ENCODE measurements at places on chromosomes 7 and 10. TPM values are rescaled to one million over a fixed set of nuclear protein-coding genes. Genes with fewer than 3 reads are reported as not detected.

DNA sequence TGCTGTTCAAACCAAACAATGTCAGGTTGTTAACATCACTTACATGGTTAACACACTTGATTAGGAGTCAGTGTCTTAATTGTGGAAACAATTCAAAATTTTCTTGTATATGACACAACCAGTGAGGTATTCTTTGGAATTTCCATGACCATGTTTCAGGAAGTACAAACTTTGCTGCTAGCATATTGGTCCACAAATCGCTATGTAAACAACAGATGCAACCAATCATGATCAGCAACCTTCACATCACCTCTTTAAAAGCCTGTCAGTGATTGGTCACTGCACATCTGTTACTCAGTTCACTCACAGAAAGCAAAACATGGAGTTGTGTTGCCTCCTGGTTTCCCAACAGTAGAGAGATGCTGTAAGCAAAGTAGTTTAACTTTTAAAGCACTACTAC is 108.9 kb upstream of the FAM3C start:
- peak; percentile 36 for DNase-seq

DNA sequence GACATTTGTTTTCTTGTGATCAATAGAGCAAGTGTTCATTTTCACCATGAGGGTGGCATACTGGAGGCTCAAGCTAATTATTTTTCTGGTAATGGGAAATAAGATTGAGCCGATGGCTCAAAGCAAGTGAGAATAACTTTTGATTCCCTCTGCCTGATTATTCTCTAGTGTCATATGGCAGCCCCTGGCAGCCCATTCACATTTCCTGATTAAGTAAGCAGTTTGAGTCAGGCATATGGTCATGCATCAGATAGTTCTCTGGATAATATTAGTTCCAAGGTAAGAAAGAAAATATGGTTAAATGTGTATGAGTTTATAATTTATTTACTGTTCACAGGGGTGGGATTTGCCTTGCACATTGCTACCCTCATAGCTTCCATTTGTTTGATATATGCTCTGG is 109.2 kb downstream of the DYNC1I1 start:
- no peak for DNase-seq

DNA sequence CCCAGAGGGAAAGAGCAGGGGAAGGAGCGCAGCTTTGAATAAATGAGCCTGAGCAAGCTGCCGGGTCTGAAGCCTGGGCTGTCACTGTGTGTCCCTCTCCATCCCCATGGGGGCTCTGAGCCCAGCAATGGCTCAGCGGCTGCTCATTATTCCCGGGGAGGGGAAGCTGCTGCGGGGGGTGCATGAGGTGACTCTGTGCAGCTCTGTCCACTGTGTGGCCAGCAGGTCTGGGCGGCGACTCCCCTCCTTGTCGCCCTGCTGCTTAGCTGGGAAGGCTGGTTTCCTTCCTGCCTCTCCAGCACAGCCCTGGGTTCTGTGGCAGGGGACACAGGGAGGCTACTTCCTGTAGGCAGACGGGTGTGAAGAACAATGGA is 234.2 kb downstream of the PRPF18 start:
- no peak for DNase-seq

DNA sequence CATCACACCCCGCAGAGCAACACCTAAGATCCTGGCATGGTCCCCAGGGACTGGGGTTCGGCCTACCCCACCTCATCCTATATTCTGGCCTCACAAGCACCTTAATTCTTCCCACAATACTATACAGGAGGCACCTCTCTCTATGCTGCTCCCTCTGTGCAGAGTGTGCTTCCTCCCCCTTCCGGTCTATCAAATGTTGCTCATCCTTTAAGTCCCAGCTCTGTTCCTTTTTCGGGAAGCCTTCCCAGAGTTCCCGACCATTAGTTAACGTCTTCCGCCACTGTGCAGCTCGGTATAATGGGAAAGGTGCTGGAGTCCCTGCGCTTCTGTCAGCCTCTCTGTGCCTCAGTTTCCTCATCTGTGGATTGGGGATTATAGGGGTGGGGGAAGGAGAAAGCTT is 21.8 kb downstream of the PALD1 start:
- DNase-seq = no peak

GRCh38 chr7:39043531-39043930 is 65.8 kb downstream of the POU6F2 start:
- DNase-seq = no peak

- DNase-seq = peak; percentile 95
Measured at GRCh38 chr7:42493436-42494198, 256.6 kb upstream of the GLI3 start.

GRCh38 chr10:132508581-132509443 is 28.8 kb upstream of the INPP5A start:
- DNase-seq = no peak

DNA sequence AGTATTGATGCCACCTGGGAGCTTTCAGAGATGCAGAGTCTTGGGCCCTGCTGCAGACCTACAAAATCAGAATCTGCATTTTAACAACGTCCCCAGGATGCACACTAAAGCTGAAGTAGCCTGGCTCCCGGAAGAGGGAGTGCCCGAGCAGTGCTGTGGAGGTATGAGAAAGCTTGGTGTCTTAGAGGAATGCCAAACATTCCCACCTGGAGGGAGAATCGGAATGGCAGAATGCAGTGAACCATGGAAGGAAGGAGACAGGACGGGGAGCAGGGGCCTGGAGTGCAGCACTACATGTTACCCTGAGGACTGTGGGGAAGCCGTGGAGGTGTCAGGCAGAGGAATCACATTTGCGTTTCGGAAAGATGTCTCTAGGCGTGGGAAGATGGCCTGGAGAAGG is 90.9 kb downstream of the AOAH start:
- DNase-seq = no peak

DNA sequence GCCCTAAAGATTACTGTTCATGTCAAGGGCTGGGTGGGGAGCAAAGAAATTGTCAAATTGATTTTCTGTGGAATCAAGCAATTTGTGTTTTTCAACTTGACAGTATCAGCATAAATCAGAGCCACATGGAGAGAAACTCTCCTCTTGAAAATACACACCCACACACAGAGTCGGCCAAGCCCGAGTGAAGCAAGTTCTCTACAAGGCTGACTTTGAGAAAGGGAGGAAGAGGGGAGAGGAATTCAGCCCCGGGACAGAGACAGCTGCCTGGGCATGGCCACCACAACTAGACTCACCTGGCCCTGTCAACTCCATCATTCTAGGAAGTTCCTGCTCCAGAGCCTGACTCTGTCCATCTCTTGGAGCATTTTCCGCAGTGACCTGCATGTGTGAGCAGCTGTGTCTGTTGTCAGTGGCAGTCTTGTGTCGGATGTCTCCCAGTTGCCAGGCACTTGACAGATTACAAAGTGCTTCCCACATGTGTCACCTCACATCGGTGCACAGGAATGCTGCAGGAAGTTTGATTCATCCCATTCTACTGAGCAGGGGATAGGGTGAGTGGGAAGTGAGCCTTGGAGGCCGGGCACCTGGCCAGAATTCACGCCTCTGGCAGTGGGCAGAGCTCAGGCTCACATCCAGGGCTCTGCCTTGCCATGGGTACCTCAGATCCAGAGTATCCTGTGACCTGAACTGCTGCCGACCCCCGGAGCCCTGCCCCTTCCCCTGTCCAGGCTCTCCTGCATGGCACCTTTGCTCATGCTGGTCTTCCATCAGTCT is 37.9 kb downstream of the ADAM12 start:
- DNase-seq = peak; percentile 99

DNA sequence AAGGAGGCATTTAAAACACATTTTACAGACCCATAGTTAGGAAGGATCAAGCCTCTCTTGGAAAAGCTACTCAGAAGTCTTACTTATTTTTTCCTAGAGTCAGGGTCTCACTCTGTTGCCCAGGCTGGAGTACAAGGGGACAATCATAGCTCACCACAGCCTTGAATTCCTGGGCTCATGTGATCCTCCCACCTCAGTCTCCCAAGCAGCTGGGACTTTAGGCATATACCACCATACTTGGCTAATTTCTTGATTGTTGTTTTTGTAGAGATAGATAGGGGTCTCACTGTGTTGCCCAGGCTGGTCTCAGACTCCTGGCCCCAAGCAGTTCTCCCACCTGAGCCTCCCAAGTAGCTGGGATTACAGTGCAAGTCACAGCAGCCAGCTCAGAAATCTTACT is 354.7 kb upstream of the GALNT17 start:
- no peak for DNase-seq

GRCh38 chr10:37654466-37654865 is 202.9 kb downstream of the ZNF248 start:
- DNase-seq = no peak

GRCh38 chr7:45919231-45919784 is 1.8 kb downstream of the IGFBP3 start:
- DNase-seq = no peak

GRCh38 chr7:106255246-106255645 is 29.5 kb downstream of the NAMPT start:
- DNase-seq = no peak

GRCh38 chr10:22344249-22344648 is 1.0 kb upstream of the SPAG6 start:
- no peak for DNase-seq

GRCh38 chr10:43595739-43596298 is 10.4 kb upstream of the ZNF485 start:
- no peak for DNase-seq

DNA sequence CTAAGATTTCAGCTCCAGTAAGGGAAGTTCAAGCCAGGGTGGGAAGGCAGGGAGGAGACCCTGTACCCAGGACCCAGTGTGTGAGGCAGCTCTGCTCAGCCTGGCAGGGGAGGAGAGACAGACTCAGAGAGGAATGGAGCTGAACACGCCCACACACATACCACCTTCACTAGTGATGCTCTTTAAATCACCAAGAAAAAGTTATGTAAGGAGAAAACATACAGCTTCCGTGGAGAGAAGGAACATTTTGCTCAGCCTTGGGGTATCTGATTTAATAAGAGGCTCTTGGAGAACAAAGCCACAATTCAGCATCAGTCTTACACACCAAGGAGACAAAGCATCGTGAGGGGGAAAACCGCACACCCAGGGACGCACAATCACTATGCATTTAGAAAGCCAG is 62.9 kb downstream of the PRKAG2 start:
- no peak for DNase-seq

DNA sequence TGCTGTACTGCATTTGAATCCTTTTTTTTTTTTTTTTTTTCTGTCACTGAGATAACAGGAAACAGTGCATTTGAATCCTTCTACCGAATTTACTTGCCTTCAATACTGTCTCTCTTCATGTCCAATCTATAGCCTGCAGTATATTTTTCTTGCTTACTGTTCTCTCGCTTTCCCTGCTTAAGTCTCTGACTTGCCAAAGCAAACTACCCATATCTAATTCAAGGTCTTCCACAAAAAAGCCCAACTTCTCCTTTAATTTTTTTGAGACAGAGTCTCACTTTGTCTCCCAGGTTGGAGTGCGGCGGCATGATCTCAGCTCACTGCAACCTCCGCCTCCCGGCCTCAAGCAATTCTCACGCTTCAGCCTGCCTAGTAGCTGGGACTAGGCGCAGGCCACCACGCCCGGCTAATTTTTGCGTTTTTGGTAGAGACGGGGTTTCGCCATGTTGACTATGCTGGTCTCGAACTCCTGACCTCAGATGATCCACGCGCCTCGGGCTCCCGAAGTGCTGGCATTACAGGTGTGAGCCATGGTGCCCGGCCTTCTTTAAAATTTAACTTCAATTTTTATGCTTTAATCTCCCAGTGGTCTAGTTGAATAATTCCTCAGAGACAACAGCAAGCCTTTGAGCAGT is 882 bp downstream of the PDCD11 start:
- no peak for DNase-seq

- DNase-seq = no peak
Measured at GRCh38 chr7:159005618-159006017, 139.0 kb downstream of the VIPR2 start.

- no peak for DNase-seq
Measured at GRCh38 chr10:1189166-1190051, 133.2 kb downstream of the WDR37 start.

- no peak for DNase-seq
Measured at GRCh38 chr10:131636116-131636515, 264.7 kb upstream of the PPP2R2D start.

GRCh38 chr7:82677493-82677892 is 233.9 kb upstream of the CACNA2D1 start:
- DNase-seq = peak; percentile 58

DNA sequence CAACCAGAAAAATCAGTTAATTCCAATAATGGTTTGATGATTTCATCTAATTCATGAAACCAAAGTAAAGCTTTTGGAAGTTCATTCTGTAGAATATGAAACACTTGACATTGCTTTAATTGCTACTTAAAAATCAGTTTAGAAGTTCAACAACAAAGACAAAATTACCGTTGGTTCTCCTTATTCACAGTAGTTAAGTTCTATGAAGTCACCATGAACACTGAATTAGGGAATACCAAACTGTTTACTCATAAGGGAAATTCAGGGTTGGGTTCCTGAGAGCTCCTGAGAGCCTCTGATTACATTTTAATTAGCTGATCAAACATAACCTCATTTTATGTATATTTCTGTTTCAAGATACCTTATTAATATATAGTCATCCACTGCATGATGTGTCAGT is 46.2 kb downstream of the ZNF438 start:
- peak; percentile 73 for DNase-seq

GRCh38 chr10:26717476-26717875 is 20.0 kb downstream of the PDSS1 start:
- no peak for DNase-seq

DNA sequence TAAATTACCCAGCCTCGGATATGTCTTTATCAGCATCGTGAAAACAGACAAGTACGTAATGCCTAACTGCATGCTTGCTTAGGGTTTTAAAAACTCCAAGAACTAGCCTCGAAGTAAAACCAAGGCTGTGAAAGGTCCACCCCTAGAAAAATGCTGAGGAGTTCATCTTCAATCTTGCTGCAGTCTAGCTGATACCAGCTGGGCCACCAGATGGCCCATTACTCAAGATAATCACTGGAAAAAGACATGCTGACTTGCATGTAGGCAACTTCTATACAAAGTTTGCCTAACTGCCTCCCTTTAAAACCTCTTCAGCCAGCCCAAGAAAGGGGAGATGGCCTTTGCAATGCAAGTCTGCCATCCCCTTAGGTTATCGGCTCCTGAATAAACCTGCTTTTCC is 614.1 kb downstream of the GALNT17 start:
- no peak for DNase-seq

GRCh38 chr7:105618016-105618296 is 36.7 kb upstream of the EFCAB10 start:
- DNase-seq = no peak

- no peak for DNase-seq
Measured at GRCh38 chr7:35701287-35701900, 6.5 kb upstream of the HERPUD2 start.

The ATP6V1F gene
- total RNA-seq = 128 TPM

The HIPK2 gene
- 9.2 TPM for total RNA-seq

The TDRD1 gene
- total RNA-seq = not detected

The DENND11 gene
- 6.9 TPM for total RNA-seq

The HMX3 gene
- not detected for total RNA-seq

The GBX1 gene
- total RNA-seq = not detected

The C10orf62 gene
- not detected for total RNA-seq

The AHCYL2 gene
- 7.4 TPM for total RNA-seq

The LRIT2 gene
- not detected for total RNA-seq

The FAM25A gene
- total RNA-seq = not detected

All from fibroblast of lung (primary cell).